ENCODE measurements at places on chromosomes 2 and 18.

- DNase-seq = no peak
These were observed 11.7 kb downstream of the D2HGDH start for GRCh38 chr2:241746084-241746483.

DNA sequence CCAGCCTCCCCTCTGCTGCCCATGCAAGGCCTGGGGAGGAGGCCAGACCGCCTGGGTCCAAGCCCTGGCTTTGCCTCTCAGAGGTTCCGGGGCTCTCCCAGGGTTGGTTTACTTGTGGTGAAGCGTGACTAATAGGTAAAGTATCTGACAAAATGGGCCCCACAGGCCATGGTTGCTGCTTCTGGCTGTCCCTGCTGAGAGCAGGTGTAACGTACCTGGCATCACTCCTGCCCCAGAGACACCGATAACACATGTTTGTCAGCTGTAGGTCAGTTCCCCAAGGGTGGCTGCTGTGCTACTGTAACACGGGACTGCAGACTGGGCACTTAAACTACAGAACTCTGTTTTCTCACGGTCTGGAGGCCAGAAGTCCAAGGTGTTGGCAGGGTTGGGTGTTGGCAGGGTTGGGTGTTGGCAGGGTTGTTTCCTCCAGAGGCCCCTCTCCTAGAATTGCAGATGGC, 34.1 kb downstream of the ODC1 start:
- DNase-seq = no peak

GRCh38 chr2:162028511-162028910, 45.5 kb downstream of the DPP4 start:
- no peak for DNase-seq

GRCh38 chr2:241218131-241219029, 29.9 kb downstream of the ANO7 start:
- no peak for DNase-seq

- no peak for DNase-seq
These were observed 30.6 kb downstream of the SPATS2L start for GRCh38 chr2:200336980-200337615.

GRCh38 chr2:26173776-26174482, 1.0 kb downstream of the GAREM2 start:
- no peak for DNase-seq

DNA sequence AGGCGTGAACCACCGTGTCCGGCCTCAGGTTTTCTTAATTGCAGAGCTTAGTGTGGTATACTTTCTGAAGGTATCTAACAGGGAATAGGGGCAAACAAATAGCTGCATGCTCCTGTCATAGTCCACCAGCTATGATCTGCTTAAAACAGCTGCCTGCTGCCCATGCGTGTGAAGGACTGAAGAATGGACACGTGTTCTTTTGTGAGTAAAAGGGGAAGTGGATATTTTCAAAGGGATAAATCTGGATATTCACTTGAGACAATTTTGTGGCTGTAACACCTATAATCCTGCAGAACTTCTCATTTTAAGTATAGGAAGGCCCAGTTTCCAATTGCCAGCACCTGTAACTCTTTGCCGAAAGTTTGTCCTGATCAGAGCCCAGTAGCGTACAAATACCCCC, 44.7 kb downstream of the TRPM8 start:
- DNase-seq = no peak

Data from stimulated activated naive CD8-positive, alpha-beta T cell treated with anti-CD3 and anti-CD28 coated beads, Interleukin-15, amount 100 ng/mL, for 72 hours (primary cell).